ENCODE measurements at places on chromosomes 12 and 14. TPM values are rescaled to one million over a fixed set of nuclear protein-coding genes. Genes with fewer than 3 reads are reported as not detected.

DNA sequence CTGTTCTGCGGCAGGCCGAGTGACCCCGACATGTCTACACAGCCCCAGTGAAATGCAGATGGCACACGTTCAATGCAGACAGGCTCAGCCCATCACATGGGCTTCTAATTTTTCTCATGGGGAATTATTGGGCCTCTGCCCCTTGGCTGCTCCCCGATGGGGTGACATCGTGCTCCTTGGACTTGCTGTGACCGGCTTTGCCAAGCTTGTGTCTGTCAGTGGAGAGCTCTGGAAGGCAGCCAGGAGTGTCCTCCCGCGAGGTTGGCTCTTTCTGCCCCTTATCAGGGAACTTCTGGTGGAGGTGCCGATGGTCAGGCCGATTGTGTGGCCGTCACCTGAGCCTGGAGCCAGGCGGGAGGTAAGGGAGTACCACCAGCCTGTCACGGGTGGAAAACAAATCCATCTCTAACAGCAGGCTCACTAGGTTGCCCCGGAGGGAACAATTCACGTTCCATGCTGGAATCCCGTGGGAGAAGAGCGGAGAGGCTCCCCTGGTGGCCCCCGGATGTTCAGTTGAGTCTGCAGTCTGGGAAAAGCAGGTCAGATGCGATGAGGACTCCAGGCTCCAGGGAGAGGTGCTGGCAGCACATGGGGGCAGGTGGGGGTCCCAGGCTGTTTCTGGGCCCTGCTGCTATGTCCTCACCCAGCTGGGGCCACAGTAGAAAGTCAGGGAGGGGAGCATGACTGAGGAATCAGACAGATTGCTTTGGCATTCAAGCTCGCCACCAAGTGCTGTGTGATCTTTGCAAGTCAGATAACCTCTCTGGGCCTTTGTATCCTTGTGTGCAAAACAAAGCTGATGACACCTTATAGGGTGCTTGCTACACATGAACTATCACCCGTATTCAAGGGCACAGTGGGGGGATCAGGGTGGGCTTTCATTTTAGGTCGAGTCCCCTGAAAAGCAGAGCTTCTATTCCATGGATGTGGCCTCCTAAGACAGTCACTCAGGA is 43.2 kb upstream of the EML1 start:
- DNase-seq, result no peak

- DNase-seq, result no peak
These were observed 12.9 kb downstream of the BRAP start for GRCh38 chr12:111672822-111673381.

DNA sequence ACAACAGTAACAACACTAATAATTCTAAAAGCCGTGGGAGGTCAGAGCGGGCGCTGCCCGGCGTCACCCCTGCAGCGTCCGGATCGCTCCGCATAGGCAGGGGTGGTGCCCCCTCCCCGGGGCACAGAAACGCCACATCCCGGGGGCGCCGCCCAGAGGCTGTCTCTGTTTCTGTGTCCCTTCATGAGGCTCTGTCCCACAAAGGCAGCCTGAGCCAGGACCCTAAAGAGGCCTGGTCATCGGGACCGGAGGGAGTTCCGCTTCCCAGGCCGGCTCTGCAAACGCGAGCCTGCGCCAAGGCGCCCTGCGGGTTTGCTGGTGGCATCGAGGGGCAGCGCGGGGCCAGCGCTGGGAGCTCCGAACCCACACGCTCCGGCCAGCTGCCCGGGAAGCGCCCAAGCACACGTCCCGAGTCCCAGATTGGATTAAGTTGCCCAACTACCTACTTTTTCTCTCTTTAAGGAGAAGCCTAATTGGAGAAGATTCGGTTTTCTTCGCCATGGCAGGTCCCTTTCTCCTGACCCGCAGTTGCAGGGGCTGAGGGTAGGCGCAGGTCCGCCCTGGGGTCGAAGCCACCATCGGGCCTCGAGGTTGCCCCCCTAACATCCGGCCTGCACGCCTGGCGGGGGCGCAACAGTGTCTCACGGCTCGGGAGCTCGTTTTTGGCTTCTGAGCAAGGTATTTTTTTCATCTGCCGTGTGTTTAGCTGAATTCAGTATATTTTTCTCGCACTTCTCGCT is 421.7 kb downstream of the VRK1 start:
- DNase-seq, result no peak

DNA sequence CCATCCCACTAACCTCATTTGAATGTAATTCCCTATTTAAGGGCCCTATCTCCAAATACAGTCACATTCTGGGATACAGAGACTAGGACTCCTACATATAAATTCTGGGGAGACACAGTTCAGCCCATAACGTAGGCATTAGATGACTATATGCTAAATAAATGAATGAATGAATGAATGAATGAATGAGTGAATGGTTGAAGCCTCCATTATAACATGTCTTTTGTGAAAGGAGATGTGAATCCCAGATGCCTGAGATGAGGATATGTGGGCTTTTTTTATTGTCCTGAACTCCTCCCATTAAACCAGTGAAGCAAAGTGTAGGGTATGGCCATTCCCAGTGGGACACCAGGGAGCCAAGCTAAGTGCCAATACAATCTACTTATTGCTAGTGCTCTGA is 20.5 kb upstream of the TMEM233 start:
- no peak for DNase-seq

- no peak for DNase-seq
These were observed 10.7 kb upstream of the STX2 start for GRCh38 chr12:130849561-130850417.

Gene C12orf50
- not detected for total RNA-seq

Gene DCN
- total RNA-seq, result 1,233 TPM
